ENCODE measurements at places on chromosomes 1 and 21.

DNA sequence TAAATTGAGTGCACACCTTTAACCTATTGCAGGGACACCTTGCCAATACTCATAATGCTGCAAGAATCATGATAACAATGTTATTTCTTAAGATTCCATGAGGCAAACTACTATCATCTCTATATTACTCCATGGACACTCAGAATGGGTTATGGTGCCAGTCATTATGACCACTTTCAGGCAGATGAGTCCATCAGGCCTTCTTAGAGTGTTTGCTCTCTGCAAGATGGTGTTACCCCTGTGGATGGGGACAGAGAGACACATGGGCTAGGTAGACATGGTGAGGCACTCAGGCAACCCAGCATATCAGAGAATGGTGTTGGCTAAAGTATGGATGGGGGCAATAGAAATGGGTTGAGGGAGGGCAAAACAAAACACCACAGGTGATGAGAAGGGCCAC, 59.7 kb downstream of the XCL2 start:
- no peak for DNase-seq

- no peak for DNase-seq
Measured at GRCh38 chr1:53262000-53262399, 23.7 kb upstream of the MAGOH start.

DNA sequence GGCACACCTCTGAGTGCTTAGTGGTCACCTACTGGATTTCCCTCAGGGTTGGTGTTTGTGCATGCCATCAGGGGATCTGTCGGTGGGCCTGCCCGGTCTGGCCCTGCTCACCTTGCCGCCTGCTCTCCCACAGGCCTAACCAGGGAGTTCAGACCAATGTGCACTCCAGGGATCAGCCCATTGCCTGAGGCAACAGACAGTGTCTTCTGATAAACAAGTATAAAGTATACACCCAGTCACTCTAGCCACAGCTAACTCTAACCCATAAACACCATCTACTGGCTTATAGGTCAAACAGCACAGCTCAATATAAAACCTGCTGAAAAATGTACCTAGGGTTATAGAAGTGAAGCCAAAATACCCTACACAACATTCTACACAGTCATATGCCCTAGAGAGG, 1300.0 kb downstream of the PLA2G4A start:
- no peak for DNase-seq

- peak; percentile 25 for DNase-seq
Measured at GRCh38 chr1:226223786-226224244, 351 bp downstream of the MIXL1 start.

DNA sequence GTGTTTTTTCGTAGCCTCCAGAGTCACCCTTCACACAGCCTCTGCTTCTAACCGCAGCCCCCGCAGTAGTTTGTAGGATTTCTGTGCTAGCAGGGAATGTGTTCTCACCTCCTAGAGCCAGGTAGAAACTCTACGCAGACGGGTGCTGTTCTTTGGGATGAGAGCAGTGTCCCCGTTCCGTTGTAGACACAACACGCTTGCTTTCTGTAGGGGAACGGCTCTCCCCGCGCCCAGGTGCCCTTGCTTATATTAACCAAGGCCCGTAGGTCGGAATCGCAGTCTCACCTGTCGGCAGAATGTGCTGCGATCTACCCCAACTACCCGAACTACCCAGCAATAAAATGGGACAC, 111.8 kb upstream of the NBPF11 start:
- no peak for DNase-seq

DNA sequence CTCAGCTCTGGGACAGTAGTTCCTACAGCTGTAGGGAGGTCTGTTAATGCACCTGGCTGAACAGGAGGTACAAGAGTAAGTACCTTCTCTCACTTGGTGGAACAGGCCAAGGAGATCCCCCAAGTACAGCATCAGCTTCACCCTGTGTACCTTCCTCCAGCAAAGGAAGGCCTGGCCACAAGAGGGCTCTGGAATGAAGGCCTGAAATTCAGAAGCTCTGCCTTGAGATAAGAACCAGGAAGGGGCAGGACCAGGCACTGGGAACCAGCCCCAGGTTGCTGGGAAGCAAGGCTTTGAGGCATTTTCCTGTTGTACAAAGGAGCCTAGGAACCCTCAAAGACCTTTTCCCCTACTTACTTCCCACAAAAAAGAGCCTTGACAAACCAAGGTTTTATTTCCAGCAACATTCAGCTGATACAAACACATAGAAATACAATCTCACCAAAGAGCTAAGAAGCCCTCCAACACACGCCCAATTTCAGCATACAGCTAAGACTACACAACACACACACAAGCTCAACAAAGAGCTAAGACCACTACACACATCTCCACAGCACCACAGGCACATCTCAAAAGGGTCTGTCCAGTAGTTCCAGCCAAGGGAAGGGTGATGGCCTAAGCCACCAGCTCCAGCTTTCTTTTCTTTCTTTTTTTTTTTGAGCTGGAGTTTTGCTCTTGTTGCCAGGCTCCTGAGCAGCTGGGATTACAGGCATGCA, 23.5 kb downstream of the F11R start:
- peak; percentile 49 for DNase-seq

DNA sequence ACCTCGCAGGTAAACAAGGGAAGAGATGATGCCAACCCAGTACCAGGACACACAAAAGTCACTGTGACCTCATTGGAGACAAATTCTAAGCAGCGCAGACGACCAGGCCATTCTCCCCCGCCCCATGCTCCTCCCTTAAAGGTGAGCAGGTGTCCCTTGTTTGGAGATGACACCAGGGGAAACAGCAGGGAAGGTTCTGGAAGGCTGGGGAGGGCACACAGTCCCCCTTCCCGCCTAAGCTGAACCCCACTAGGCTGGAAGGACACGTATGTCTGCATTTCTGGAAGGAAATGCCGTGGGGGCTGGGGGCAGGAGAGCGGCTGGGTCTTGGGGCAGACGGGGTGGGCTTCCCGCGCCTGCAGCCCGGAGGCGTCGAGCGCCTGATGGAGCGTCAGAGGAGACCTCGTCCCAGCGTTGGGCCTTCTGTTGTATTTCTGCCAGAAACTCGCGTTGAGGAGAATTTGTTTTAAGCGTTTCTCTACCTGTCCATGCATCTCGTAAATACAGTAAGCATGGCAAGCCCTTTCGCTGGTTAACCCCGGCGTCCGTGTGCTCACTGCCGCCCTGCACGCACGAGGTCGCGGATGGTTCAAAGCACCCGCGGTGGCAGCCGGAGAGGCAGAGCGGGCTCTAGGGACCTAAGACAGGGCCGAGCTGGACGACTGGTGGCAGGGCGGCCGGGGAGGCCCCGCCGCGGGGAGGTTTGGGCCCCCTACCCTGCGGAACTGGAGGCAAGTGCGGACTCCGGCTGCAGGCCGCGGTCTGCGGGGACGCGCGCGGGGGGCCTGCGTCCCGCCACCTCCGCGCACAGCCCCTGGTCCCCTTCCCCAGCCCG, 1.2 kb upstream of the LHX4 start:
- DNase-seq: no peak

GRCh38 chr1:27116697-27117096, 38.2 kb downstream of the SLC9A1 start:
- no peak for DNase-seq

DNA sequence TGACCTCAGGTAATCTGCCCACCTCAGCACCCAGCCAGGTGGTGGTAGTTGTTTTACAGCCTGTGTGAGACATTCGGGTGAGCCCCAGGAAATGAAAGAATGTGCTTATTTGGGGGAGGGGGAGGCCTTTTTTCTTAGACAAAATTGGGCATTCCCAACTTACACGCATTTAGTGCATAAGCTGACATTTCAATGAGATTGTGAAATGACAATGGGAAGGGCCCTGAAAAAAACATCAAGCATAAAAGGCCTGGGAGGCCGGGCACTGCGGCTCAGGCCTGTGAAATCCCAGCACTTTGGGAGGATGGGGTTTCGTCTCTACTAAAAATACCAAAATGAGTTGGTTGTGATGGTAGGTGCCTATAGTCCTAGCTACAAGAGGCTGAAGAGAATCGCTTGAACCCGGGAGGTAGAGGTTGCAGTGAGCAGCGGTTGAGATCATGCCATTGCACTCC, 5.0 kb downstream of the GAS5 start:
- peak; percentile 38 for DNase-seq

DNA sequence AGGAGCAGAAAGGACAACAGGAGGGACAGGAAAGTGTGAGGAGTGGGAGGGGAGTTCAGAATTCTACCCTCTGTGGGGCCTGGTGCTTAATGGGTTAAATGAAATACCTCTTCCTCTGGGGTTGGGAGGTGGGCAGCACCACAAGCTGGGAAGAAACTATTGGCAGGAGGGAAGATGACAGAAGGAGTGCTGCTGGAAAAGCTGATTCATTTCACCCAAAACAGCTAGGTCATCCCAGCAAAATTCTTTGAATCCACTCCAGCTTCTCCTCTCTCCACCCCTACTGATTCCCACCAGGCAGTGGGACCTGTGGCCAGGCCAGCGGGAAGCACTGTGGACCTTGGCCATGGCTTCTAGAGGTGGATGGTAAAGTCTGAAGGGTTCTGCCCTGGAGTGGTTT, 12.8 kb downstream of the BCAN start:
- no peak for DNase-seq

- DNase-seq: peak; percentile 82
Measured at GRCh38 chr1:210373878-210374599, 45.3 kb downstream of the HHAT start.

DNA sequence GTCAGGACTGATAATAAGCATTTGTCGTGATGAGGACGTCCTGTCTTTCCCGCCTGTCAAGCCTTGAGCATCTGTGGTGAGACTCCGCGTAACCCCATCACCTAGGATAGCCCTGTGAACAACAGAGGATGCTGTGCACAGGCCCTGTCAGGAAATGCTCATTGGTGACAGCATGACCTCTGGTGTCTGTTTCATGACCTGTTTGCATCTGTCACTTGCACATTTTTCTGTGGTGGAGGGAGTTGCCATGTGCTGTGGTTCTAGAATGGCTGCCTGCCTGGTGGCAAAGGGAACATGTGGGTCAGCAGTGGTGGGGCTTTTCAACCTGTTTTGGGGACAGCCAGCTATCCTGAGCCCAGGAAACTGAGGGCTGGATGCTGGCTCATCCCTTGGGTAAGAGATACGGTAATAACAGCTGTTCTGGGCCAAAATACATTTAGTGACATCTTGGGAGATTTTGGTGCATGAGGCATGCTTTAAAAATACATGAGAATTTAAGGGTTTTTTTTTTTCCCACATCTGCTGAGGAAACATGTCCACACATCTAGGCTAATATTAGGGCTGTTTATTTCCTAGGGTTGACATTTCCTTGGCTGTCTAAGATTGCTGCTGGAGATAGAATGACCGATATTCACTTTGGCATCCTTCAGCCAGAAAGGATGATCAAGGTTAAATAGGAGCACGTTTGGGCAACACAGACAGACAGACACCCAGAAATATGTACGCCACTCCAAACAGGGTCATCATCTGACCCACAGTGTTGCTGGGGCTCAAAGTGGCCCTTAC, 52.9 kb downstream of the KCNC4 start:
- DNase-seq: no peak

DNA sequence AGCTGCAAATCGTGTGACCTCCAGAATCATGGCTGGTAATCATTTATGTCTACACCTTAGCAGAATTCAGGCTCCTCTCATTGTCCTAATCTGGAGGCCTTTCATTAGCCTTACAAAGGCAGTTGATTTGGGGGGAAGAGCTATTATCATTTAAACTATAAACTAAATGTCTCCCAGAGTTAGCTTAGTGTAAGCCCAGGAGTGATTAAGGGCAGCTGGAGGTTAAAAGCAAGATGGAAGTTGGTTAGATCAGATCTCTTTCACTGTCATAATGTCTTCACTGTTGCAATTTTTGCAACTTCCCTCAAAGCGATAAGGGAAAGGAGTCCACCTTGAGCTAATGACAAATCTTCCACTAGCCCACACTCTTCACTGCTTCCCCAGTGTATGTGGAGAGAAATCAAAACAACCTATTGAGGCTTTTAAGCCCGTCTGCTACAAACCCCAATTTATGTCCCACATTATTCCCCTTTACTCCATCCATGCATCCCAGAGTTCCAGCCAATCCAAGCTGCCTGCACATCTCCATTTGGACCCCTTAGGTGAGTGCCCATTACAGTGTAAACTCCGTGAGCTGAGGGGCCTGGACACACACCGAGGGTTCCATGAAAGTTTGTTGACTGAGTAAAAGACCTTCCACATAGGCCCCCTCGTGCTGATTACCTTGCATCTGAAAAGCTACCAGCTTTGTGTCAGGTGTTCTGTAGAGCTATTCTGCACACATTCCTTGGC, 61.5 kb upstream of the KLHDC7A start:
- no peak for DNase-seq

- no peak for DNase-seq
Measured at GRCh38 chr1:2861988-2862813, 60.7 kb upstream of the TTC34 start.

GRCh38 chr1:3126756-3127678, 58.0 kb downstream of the PRDM16 start:
- DNase-seq: no peak

- no peak for DNase-seq
Measured at GRCh38 chr21:31382060-31382459, 38.0 kb upstream of the TIAM1 start.

GRCh38 chr1:190399233-190399632, 78.4 kb downstream of the BRINP3 start:
- no peak for DNase-seq

GRCh38 chr1:44780583-44781121, 5.3 kb downstream of the RPS8 start:
- DNase-seq: no peak

DNA sequence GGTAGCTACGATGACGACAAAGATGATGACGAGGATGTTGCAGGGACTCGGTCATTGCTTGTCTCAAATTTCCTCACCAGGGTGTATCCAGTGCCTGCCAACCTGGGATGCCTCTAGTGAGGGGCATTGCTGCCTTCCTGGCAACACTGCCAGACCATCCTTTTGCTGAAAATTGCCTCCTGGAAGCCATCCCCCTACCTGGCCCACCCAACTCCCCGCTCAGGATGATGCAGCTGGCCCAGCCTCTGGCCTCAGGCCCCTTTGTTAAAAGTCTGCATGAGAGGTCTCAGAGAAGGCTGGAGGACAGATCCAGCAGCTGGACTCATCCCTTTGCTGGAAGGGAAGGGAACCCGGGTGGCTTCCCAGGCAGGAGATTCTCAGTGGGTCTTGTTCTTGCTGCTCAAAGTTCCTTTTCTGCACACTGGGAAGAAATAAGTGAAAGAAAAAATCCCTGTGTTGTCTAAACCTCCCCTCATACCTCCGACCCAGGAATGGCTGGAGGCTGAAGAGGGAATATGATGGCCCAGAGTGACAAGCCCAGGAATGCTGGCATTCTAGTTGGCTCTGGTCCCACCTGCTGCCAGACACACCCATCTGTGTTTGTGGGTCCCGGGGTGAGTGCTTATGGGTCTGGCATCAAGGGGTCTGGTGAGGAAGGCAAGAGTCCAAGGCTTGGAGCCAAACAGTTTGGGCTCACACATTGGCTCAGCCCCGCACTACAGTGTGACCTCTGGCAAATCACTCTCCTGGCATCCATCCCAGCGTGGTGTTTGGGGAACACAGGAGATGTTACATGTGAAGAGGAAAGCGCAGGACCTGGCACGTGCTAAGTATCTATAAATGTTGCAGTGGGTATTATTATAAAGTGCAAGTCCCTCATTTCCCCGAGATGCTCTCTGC, 6.7 kb upstream of the FNDC5 start:
- DNase-seq: no peak

DNA sequence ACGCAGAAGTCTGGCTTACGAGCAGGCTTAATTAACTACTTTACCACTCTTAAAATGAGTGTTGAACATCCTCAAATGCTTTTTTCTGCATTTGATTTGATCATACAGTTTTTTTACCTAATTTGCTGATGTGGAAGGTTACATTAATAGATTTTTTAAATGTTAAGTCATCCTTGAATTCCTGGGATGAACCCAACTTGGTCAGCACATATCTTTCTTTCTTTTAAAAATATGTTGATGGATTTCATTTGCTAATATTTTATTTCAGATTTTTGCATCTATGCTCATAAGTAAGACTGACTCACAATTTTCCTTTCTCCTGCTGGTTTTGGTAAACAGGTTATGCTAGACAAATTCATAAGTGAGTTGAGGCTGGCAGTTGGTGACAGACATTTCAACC, 82.9 kb downstream of the LHX4 start:
- DNase-seq: no peak
